ENCODE measurements at places on chromosomes 16 and 17. TPM values are rescaled to one million over a fixed set of nuclear protein-coding genes. Genes with fewer than 3 reads are reported as not detected.

DNA sequence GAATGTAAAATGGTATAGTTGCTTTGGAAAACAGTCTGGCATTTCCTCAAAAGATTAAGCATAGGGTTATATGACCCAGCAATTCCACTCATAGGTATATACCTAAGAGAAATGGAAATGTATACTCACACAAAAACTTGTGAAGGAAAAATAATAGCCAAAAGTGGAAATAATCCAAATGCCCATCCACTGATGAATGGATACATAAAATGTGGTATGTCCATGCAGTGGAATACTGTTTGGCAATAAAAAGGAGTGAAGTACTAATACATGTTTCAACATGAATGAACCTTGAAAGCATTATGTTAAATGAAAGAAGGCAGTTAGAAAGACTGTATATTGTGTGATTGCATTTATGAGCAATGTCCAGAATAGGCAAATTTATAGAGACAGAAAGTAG lies 25.1 kb downstream of the NUP93 start:
- no peak for DNase-seq

DNA sequence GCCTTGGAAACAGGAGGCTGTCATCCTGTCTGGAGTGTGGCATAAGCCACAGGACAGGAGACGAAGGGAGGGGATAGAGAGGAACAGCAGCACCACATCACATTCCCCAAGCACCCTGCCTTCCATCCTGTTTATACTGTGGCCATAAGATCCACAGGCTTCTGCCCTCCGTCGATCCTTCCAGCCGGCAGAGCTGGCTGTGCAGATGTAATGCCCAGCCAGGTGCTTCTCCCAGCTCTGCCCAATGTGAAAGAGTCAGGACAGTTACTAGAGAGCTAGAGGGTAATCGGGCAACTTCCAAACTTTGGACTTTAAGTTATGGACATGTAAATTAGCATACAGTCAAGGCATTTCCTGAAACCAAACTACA lies 368.4 kb downstream of the SOX9 start:
- DNase-seq, result no peak

- no peak for DNase-seq
Observed at GRCh38 chr17:39750131-39751015, 12.6 kb downstream of the GRB7 start.

- DNase-seq, result peak; percentile 20
Observed at GRCh38 chr16:27193300-27193990, 9.9 kb upstream of the KDM8 start.

GRCh38 chr17:73942703-73943415 lies 260.6 kb upstream of the RPL38 start:
- DNase-seq, result no peak

- DNase-seq, result no peak
Observed at GRCh38 chr17:28792877-28793661, 49.3 kb downstream of the TRAF4 start.

GRCh38 chr16:72464597-72465368 lies 292.8 kb upstream of the PMFBP1 start:
- DNase-seq, result no peak

- DNase-seq, result no peak
Observed at GRCh38 chr17:46121841-46122485, 71.3 kb downstream of the KANSL1 start.

DNA sequence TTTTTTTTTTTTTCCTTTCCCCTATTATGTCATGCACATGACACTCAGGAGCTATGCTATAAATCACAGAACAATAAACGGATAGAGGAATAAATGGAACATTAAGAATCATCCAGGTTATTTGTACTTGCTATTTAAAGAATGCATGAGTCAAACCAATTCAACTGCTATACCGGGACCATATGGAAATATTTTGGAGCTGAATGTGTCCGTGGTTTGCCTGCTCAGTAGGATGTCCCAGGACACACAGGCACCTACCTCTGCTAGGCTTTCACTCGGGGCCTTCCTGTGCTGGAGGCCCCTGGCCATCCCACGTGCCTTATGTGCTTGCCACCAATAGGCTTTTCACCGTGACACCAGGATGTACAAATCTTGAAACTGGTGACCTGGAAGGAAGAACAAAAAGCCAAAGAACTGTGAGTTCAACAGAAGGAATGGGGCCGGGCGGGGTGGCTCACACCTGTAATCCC lies 15.3 kb upstream of the SEC14L1 start:
- DNase-seq, result peak; percentile 87

DNA sequence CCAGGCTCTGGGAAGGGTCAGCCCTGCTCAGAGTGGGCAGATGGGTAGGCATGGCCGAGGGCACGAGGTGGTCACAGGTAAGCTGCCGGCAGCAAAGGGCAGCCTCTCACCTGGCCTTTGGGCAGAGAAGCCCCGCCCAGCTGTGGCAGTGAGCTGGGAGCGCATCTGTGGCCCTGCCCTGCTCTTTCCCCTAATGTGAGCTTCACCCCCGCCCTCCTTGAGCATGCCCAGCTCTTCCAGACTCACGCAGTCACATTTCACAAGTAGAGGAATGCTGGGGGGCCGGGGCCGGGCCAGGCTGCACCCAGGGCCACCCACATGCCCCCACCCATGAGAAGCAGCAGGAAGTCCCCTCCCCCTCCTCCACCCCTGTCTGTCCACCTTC lies 40.7 kb upstream of the SLC38A10 start:
- DNase-seq, result no peak

DNA sequence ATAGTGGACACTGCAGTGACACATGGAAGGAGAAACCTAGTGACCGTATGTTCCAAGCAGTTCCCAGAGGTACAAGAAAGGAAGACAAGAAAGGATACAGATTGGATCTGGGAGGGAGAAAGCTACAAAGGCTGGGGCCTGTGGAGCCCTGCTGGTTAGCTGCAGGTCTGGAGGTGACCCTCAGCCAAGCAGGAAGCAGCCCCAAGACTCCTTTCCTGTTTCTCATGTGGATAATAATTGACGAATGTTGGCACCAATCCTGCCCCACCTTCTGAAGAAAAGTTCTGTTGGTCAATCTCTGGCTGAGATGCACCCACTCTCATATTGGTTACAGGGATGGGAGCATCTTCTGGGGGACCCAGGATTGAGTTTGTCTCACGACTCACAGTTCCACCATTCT lies 99.8 kb downstream of the SHISA6 start:
- no peak for DNase-seq

- peak; percentile 69 for DNase-seq
Observed at GRCh38 chr17:29588562-29589411, 661 bp downstream of the GIT1 start.

- no peak for DNase-seq
Observed at GRCh38 chr17:77688369-77688768, 270.1 kb upstream of the TNRC6C start.

DNA sequence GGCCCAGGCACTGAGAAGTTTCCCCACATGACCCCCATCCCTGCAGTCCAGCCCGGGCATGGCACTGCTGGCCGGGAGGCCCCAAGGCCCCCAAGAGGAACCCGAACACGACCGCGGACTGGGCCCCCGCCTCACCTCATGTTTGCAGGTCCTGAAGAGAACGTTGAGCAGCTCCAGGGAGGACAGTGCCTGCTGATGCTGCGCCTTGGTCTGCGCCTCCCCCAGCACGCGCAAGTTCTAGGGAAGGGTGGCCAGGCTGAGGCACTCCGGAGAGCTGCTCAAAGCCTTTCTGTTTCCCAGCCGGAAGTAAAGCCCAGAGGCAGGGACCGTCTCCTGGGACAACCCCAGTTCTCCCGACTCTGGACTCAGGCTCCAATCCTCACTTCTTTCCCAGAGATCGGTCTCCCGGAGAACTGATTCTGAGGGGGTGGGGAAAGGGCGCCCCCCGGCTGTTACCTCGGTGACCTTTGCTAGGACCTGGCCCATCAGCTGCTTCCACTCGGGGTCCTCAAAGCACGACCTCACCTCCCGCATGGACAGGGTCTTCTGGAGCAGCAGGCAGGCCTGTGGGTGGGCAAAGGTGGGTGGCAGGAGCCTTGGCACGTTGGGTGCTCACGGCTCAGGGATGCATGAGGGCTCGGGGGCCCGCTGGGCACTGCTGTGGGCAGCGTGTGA lies 13.7 kb downstream of the MYBBP1A start:
- DNase-seq, result no peak

GRCh38 chr17:81193470-81194224 lies 27.6 kb upstream of the AATK start:
- no peak for DNase-seq

- DNase-seq, result peak; percentile 67
Observed at GRCh38 chr16:2715519-2715918, 4.5 kb downstream of the PRSS27 start.

- no peak for DNase-seq
Observed at GRCh38 chr17:55699181-55699860, 23.3 kb downstream of the TMEM100 start.

DNA sequence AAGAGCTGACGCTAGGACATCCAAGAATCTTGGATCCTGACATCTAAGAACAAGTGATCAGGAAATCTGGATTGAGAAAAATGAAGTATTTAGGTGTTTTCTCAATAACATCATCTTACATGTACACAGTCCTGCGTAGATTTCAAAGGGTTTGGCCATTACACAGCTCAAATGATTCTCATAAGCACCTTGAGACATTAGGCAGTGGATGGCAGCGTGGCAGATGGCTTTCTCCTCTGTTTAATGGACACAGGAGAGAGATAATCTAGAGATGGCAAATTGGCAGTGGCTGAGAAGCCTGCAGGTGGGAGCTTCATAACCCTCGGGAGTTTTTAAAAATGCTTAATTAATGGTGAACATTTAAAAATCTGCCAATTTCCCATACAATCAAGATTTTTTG lies 137.5 kb downstream of the ZFHX3 start:
- no peak for DNase-seq

DNA sequence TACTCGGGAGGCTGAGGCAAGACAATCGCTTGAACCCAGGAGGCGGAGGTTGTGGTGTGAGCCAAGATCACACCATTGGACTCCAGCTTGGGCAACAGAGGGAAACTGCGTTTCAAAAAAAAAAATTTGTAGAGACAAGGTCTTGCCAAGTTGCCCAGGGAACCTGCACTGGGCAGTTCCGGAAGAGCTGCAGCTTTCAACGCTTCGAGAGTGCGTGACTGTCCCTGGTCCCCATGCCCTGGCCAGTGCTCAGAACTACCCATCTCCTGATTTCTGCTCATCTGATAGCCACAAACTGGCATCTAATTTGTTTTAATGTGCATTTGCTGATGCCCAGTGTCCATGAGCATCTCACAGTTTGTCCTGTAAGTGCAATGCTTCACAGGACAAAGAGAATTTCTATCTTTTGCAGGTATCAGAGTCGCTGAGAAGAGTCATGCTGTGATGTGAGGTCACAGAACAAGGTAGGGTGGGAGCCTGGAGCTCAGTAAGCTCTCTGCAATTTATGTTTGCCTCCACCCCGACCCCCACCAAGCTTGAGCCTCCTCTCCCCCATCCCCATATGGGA lies 3.9 kb downstream of the ACTG1 start:
- peak; percentile 63 for DNase-seq

DNA sequence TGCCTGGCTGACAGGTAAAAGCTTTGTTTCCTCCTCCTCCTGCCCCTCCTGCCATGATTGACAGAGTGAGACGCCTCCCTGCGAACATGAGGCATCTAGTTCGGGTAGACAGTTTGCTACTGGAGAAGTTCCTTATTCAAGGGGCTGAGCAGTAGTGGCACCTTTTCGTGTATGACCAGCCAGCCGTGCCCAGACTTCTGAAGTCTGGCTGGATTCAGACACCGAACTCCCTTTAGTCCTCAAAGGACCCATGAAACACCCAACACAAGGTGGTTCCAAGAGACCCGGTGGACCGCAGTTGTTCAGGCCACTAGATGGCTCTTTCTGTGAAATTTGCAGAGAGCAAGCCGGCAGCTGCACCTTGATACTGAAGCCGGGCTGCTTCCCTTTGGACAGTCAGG lies 192.8 kb downstream of the XYLT1 start:
- DNase-seq, result peak; percentile 12

- DNase-seq, result no peak
Observed at GRCh38 chr16:7316281-7316888, 16.3 kb upstream of the RBFOX1 start.

DNA sequence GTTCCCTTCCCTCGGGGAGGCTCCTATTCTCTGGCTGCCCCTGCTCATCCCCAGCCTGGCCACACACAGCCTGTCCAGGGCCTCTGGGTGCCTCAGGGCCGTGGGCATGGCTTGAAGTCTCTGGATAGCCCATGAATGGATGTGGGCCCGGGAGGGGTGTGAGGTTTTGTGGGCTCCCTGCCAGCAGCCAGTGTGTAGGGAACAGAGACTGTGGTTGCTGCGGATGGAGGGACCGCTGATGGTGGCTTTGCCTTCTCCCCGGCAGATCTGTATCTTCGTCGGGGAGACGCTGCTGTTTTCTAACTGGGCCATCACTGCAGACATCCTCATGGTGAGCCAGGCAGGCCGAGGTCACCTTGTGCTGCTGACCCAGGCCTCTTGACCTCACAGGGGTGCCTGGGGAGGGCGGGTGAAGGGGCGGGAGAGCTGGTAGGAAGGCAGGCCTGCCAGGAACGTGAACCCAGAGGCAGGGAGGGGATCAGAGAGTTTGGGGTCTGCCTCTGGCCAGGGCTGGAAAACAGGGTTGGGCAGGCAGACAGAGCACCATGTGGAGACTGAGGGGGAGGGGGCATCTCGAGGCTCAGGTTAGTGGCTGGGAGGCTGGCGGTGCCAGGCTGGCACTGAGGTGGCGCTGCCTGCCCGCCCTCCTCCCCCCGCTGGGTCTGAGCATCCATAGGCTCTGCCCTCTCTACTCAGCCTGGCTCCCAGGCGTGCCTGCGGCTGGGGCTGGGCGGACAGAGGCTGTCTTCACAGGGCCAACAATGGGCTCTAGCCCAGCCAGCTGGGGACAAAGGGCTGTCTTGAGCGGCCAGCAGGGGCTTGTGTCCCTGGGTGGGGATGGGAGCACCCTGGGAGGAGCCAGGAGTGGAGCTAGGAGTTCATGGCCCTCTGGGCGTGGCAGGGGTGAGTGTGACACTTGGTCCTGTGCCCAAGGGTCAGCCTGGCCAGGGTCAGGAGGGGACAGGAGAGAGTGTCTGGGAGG lies 21.4 kb downstream of the MYBBP1A start:
- peak; percentile 16 for DNase-seq

Gene KLHL10
- total RNA-seq, result 2.3 TPM

Gene GAST
- not detected for total RNA-seq

Gene C17orf100
- 0.63 TPM for total RNA-seq

Gene IL34
- total RNA-seq, result not detected

Gene SCNN1B
- total RNA-seq, result not detected

Gene CCDC137
- 11.7 TPM for total RNA-seq

Gene P2RX5
- 4.0 TPM for total RNA-seq

Gene MPO
- total RNA-seq, result not detected

Gene CCL4
- not detected for total RNA-seq

Gene DNASE1L2
- total RNA-seq, result 0.13 TPM

Data from GM23248 (cell line).